ENCODE measurements at places on chromosomes 2 and 18.

GRCh38 chr18:48601343-48601742, 62.5 kb downstream of the CTIF start:
- no peak for DNase-seq

DNA sequence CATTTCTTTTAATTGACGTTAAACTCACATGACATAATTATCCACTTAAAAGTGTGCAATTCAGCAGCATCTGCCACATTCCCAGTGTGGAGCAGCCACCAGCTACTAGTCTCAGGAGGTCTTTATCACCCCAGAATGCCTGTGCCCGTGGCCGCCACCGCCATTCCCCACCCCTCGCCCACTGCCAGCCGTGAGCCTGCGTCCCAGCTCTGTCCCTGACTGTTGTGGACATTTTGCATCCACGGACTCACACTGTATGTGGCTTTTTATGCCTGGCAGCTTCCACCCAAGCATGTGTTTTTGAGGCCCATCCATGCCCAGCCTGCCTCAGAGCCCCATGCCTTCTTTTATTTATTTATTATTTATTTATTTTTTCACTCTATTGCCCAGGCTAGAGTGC, 9.2 kb downstream of the BOK start:
- DNase-seq, result no peak

GRCh38 chr2:194385376-194385775, 1271.7 kb upstream of the SLC39A10 start:
- DNase-seq, result no peak

GRCh38 chr2:112634153-112634873, 11.4 kb upstream of the SLC20A1 start:
- no peak for DNase-seq

GRCh38 chr18:58697146-58697545, 25.9 kb downstream of the MALT1 start:
- no peak for DNase-seq

- no peak for DNase-seq
Observed at GRCh38 chr2:70870790-70871189, 35.2 kb upstream of the CD207 start.

DNA sequence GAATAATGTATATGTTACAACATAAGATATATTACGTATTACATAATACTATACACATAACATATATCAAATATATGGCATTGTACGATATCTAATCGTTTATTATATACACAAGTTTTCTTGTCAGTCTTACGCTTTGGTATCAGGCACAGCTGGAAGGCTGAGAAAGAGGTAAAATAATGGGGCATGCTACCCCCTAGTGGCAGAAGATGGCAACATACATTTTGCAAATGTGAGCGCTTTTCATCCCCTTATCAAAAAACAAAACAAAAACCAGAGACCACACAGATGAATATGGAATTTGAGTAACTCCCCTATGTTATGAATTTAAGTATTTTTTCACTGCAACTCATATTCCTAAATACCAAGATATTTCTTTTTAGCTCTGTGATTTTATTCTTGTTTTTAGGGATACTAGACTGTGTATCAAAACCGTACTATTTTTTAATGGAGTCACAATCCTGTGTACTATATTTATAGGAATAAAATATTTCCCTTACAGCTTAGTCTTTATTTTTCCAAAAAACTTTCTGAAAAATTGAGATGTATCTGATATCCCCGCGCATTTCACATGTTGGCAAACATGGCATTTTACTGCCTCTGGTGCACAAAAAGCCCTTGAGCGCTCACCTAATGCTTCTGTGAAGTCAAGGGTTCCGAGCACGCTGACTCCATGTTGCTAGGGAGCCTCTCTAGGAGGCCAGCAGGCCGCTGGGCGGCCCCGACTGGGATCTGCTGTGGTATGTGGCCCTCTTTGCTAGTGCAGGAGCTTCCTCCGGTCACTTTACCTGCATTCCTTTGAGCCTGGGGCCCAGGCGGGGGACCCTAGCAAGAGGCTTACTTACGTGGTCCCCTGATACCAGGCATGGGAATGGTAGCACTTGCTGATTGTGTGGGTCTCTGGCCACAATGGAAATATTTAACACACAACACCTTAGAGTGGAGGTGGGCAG, 62.5 kb downstream of the SLC4A3 start:
- DNase-seq, result peak; percentile 53

- no peak for DNase-seq
Observed at GRCh38 chr2:122273785-122274419, 518.5 kb downstream of the TSN start.

Measured in RCC 7860 (cell line).